ENCODE measurements at places on chromosomes 2 and 18.

- H3K4me1 ChIP-seq = no peaks in the 10 kb centered on the region
- no peak overlapping the region for H3K4me3 ChIP-seq
- DNase-seq = no peak
Measured at GRCh38 chr2:119513832-119514231, 10.5 kb downstream of the SCTR start.

- H3K4me1 ChIP-seq = peaks cover 62% of the 10 kb centered on the region
- H3K27me3 ChIP-seq = no peaks in the 10 kb centered on the region
- peak overlapping the region; percentile 86 for H3K27ac ChIP-seq
- DNase-seq = peak; percentile 52
- peak overlapping the region; percentile 29 for H3K4me3 ChIP-seq
- no peaks in the 10 kb centered on the region for H3K36me3 ChIP-seq
Measured at GRCh38 chr2:130387071-130387400, 31.2 kb downstream of the PTPN18 start.

- no peaks in the 10 kb centered on the region for H3K36me3 ChIP-seq
- no peaks in the 10 kb centered on the region for H3K4me1 ChIP-seq
- no peak for DNase-seq
- H3K27ac ChIP-seq = no peak overlapping the region
- no peaks in the 10 kb centered on the region for H3K27me3 ChIP-seq
Measured at GRCh38 chr2:143329288-143329687, 200.1 kb downstream of the ARHGAP15 start.

- DNase-seq = no peak
- peaks cover 78% of the 10 kb centered on the region for H3K4me1 ChIP-seq
- no peaks in the 10 kb centered on the region for H3K27me3 ChIP-seq
- no peaks in the 10 kb centered on the region for H3K36me3 ChIP-seq
- no peak overlapping the region for H3K4me3 ChIP-seq
Measured at GRCh38 chr18:13377496-13377895, 158.9 kb downstream of the LDLRAD4 start.

DNA sequence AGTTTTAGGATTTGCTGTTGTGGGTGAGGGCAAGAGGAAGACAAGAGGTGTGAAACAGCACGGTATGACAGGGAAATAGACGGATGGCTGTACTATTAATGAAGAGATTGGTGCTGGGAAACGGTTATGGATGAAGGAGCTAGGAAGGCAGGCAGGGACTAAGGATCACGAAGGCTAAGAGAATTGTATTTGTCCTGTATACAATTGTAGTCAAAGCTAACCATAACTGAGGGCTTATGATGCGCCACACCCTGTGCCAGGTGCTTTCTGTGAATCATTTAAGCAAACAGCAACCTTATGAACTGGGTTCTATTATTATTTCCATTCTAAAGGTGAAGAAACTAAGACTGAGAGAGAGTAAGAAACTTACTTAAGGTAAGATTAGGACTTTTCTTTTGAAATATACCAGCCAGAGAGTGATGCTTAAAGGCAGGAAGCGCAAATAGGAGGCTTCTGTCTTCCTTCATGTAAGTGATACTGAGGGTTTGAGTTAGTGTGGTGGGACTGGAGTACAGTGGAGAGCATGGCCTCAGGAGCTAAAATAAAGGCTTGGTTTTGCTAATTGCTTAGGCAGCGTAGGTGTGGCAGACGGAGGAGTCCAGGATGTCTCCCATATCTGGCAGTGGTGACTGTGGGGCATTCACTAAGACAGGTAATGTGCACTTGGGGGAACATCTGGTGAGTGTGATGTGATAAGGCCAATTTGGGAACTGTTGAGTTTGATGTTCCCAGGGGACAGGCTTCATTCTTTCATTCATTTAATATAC, 85.8 kb downstream of the PLEKHM3 start:
- no peaks in the 10 kb centered on the region for H3K27me3 ChIP-seq
- H3K27ac ChIP-seq = peak overlapping the region; percentile 72
- peaks cover 11% of the 10 kb centered on the region for H3K36me3 ChIP-seq
- no peak overlapping the region for H3K4me3 ChIP-seq
- peaks cover 55% of the 10 kb centered on the region for H3K4me1 ChIP-seq
- DNase-seq = no peak

- H3K4me3 ChIP-seq = no peak overlapping the region
- no peak for DNase-seq
- H3K4me1 ChIP-seq = no peaks in the 10 kb centered on the region
- no peaks in the 10 kb centered on the region for H3K36me3 ChIP-seq
Measured at GRCh38 chr2:169221745-169222369, 140.5 kb downstream of the LRP2 start.

GRCh38 chr2:217404236-217404760, 544.4 kb upstream of the TNP1 start:
- H3K4me3 ChIP-seq = no peak overlapping the region
- H3K36me3 ChIP-seq = no peaks in the 10 kb centered on the region
- H3K4me1 ChIP-seq = peaks cover 21% of the 10 kb centered on the region
- no peak overlapping the region for H3K27ac ChIP-seq

DNA sequence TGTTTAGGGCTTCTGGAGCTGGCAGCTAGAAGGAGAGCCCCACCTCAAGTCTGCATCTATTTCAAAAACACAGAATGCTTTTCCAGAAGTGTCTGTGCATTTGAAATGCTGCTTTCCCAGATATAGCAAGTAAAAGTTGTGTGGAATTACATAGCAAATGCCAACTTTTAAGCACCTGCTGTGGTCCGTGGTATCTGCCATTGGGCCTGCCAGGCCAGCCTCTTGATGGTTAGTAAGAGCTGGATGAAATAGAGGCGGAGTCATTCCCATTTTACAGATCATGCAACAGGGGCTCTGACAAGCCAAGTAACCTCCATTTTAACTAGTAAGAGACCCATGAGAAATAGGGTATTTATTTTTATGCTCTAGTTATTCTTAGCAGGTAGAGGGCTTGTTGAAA, 61.6 kb downstream of the MGAT5 start:
- peaks cover 20% of the 10 kb centered on the region for H3K36me3 ChIP-seq
- H3K27ac ChIP-seq = peak overlapping the region; percentile 71
- DNase-seq = no peak
- H3K4me1 ChIP-seq = peaks cover 88% of the 10 kb centered on the region
- H3K27me3 ChIP-seq = no peaks in the 10 kb centered on the region
- no peak overlapping the region for H3K4me3 ChIP-seq

DNA sequence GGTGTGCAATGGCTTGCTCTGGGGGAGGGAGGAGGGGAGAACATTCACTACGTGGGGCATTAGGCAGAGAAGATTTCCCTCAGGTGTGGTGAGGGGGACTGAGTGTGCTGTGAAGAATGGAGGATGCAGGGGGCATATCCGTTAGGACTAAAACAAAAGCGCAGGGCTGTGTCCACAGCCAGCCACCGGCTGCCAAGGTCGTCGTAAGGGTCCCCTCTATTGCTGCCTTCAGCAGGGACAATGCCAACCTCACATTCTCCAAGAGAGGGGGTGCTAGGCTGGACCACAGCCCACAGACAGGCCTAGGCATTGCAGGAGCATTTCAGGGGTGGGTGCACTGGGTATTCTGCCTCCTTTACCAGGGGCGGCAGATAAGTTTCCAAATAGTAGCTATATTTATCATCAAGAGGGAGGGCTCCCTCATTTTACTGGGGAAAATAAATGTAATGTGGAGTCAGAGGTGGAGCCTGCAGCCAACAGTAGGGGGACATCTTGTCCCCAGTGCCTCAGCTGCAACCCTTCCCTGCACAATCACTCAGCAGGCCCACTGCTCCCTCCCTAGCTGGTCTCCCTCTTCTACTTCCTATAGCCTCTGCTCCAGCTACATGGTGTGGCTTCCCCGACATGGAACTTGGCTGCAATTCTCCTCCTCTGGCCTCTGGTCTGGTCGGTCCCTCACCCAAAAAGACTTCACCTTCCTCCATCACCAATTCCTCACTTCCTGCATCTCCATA, 74.9 kb upstream of the OTOF start:
- no peak for DNase-seq
- H3K4me1 ChIP-seq = no peaks in the 10 kb centered on the region
- H3K27me3 ChIP-seq = peaks cover 70% of the 10 kb centered on the region

GRCh38 chr2:10794876-10795275, 17.7 kb downstream of the PDIA6 start:
- peaks cover 7% of the 10 kb centered on the region for H3K4me1 ChIP-seq
- peaks cover 82% of the 10 kb centered on the region for H3K36me3 ChIP-seq
- H3K27ac ChIP-seq = no peak overlapping the region
- DNase-seq = no peak
- no peak overlapping the region for H3K4me3 ChIP-seq

GRCh38 chr18:76490670-76491472, 4.2 kb downstream of the ZNF516 start:
- H3K36me3 ChIP-seq = no peaks in the 10 kb centered on the region
- no peak for DNase-seq
- peaks cover 68% of the 10 kb centered on the region for H3K4me1 ChIP-seq
- H3K4me3 ChIP-seq = peak overlapping the region; percentile 87

DNA sequence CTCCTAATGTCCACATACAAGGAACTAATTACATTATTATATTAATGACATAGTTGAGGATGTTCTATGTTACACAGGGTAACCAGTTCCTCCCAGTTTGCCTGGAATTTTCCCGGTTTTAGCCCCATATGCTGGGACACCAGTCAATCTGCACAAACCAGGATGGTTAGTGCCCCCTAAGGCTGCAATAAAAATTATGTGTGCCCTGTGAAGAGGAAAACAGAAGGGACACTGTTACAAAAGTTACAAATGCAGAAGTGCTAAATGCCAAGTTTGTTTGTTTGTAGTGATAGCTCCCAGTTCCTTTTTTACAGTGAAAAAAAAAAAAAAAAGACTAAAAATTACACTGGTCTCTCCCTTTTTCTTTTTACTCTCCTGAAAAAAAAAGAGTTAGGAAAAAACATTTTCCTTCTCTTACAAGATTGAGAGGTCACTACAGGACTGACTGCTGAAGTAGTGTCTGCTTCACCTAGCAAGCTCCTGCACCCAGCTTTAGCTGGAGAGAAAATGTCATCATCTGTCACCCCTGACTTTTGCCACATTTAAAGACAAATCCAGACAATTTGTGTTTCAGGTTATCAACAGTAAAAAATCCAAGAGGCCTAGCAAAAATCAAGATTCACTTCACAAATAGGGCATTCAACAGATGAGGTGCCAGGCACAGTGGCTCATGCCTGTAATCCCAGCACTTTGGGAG, 3.2 kb downstream of the ANKRD44 start:
- H3K36me3 ChIP-seq = no peaks in the 10 kb centered on the region
- DNase-seq = no peak

- no peak for DNase-seq
- no peaks in the 10 kb centered on the region for H3K36me3 ChIP-seq
- peaks cover 21% of the 10 kb centered on the region for H3K4me1 ChIP-seq
- no peak overlapping the region for H3K4me3 ChIP-seq
Measured at GRCh38 chr2:120869036-120869729, 133.5 kb downstream of the GLI2 start.

DNA sequence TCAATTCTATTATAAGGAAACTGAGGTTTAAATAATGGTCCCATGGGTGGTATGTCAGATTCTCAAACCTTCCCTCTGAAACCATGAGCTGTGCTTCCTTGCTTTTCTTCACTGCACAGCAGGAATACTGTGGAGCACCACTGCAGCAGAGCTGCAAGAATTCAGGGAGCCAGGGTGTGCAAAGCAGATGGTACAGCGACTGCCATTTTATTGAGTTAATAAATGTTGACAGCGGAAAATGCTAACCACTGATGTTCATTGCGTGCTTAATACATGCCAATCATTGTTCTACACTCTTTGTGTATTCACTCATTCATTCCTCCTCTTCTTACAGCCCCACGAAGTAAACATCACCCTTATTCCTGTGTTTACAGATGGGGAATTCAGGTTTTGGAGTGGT, 152.2 kb upstream of the THSD7B start:
- H3K4me1 ChIP-seq = no peaks in the 10 kb centered on the region
- H3K4me3 ChIP-seq = no peak overlapping the region
- DNase-seq = no peak
- no peak overlapping the region for H3K27ac ChIP-seq

DNA sequence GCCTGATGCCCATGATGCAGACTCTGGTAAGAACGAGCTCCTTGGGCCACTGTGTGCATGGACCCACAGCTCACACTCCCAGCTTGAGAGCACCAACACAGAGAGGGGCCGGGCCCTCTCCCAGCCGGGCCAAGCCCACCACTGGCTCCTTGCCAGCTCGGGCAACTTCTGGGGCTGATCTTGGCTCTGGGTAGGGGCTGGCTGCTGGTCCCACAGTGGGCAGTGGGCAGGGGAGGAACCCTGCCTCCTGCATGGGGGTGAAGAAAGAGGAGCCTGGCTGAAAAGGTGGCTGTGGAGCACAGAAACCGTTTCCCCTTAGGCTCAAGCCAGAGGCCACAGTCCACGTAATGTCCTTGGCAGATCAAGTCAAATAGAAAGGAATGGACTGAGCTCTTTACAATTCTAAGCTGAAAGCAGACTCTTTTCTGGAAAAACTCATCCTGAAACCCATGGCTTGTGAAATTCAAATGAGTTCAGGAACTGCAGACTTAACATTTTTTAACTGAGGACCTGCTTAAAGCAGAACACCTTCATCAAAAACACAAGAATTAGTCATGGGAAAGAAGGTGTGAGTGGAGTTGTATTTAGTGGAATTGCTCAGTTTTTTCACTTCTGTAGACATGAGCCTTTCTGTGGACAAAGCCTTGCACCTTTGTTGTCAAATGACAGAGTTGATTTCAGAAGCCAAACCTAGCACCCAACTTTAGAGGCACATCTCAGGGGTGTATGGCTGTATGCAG, 104.9 kb downstream of the STPG4 start:
- H3K4me1 ChIP-seq = peaks cover 50% of the 10 kb centered on the region
- H3K27me3 ChIP-seq = no peaks in the 10 kb centered on the region
- peaks cover 42% of the 10 kb centered on the region for H3K36me3 ChIP-seq
- DNase-seq = no peak

DNA sequence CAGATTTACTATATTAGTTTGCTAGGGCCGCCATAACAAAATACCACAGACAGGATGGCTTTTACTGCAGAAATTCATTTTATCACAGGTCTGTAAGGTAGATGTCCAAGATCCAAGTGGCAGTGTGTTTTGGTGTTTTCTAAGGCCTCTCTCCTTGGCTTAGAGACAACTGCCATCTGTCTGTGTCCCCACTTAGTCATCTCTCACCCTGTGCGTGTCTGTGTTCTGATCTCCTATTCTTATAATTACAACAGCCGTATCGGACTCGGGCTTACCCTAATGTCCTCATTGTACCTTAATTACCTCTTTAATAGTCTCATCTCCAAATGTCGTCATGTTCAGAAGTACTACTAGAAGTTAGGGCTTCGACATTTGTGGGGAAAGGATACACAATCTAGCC, 362.3 kb upstream of the CDH19 start:
- H3K36me3 ChIP-seq = no peaks in the 10 kb centered on the region
- H3K4me3 ChIP-seq = no peak overlapping the region
- DNase-seq = no peak
- H3K27ac ChIP-seq = no peak overlapping the region

GRCh38 chr2:70904371-70905216, 31.1 kb upstream of the ATP6V1B1 start:
- peaks cover 100% of the 10 kb centered on the region for H3K27me3 ChIP-seq
- no peak overlapping the region for H3K27ac ChIP-seq
- H3K4me3 ChIP-seq = no peak overlapping the region
- peaks cover 33% of the 10 kb centered on the region for H3K4me1 ChIP-seq
- DNase-seq = no peak
- H3K36me3 ChIP-seq = no peaks in the 10 kb centered on the region

Measured in left ventricle myocardium inferior (tissue), 1 donor.